ENCODE measurements at places on chromosomes 11 and 22.

DNA sequence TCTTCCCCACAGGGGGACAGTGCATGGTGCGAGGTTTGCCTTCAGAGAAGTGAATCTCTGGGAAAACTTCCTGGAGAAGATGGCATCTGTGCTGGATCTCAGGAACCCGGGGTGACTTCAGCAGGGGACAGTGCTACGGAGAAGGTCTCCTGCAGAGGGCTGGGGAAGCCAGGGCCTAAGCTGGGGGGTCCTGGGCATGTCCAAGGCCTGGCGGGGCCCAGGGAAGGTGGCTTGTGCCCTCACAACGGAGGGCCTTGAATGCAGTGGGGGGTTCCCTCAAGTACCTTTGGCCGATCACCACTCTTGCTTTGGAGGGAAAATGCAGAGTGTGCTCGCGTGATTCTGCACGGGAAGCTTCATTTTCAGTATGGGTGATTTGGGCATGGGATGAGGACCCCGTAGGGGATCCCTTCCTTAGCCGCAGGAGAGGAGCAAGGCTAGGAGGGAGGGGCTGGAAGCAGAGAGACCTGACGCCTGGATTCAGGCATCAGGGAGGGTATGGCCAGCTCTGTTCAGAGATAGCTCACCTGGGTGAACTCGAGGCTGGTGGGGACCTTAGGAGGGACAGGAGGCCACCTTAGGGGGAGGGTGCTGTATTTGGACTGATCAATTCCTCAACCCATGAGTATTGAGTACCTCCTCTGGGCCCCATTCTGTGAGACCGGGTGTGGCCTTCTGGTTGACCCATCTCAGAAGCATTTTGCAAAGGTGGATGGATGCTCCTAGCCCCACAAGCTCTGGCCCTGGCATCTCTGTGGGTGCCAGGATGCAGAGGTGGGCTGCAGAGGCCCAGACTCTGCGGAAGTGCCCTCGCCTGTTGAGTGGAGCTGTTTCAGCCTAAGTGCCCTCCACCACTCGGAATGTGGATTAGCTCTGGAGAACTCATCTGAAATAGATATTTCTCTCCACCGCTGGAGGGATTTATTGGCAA, 529.4 kb downstream of the TBC1D22A start:
- DNase-seq = no peak

- no peak for DNase-seq
Measured at GRCh38 chr11:126927623-126928022, 72.9 kb downstream of the KIRREL3 start.

- no peak for DNase-seq
Measured at GRCh38 chr11:75733431-75734107, 15.9 kb downstream of the MOGAT2 start.

DNA sequence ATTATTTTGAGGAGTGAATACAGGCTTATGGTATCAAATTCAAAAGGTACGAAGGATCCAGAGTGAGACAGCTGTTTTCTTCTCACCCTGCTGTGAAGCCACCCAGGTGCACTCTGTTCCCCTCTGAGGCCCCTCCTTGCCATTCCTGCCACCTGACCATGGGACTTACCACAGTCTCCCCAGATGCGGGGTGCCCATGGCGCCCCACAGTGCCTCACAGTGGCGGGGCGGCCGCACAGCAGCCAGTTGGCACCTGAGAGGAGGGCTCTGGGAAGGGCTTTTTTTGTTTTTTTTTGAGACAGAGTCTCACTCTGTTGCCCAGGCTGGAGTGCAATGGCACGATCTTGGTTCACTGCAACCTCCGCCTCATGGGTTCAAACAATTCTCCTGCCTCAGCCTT, 151.7 kb downstream of the CEP164 start:
- DNase-seq = no peak

GRCh38 chr11:98561252-98561651, 459.5 kb upstream of the CNTN5 start:
- no peak for DNase-seq

GRCh38 chr11:78094250-78094649, 14.6 kb upstream of the NDUFC2 start:
- DNase-seq = no peak

- DNase-seq = no peak
Measured at GRCh38 chr22:44108076-44108475, 72.6 kb upstream of the PARVG start.

DNA sequence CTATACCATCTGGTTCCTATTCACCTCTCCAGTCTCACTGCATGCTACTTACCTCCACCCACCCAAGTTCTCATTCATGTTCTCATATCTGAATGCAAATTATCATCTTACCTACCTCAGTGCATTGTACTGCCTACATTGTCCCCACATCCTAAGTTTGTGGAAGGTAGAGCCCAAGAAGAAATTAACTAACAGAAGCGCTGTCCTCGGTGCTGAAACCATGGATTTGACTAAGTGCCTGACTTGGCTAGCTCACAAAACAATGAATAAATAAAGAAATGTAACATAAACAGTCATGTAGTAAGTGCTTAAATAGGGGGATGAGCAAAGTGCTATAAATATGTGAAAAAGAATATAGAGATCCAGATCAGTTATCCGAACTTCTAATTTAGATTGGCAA, 63.2 kb downstream of the GRIA4 start:
- DNase-seq = no peak

DNA sequence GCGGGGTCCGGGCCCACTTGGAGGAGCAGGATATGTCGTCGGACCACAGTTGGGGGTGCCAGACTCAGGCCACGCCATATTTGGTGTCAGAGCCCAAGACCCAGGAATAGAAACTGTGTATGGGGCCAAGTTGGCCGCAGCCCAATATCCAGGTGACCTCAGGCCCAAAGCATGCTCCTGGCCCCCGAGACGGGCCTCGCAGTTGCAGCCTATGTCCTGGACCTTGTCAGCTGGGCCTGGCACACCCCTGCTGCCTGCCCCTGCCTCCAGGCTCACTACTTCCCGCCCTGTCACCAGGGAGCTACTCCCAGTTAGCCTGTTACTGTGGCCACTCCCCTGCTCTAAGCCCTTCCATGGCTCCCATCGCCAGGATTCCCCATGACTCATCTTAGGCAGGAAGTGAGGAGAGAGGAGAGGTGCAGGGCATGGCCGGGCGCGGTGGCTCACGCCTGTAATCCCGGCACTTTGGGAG, 23.1 kb downstream of the A4GALT start:
- DNase-seq = no peak

DNA sequence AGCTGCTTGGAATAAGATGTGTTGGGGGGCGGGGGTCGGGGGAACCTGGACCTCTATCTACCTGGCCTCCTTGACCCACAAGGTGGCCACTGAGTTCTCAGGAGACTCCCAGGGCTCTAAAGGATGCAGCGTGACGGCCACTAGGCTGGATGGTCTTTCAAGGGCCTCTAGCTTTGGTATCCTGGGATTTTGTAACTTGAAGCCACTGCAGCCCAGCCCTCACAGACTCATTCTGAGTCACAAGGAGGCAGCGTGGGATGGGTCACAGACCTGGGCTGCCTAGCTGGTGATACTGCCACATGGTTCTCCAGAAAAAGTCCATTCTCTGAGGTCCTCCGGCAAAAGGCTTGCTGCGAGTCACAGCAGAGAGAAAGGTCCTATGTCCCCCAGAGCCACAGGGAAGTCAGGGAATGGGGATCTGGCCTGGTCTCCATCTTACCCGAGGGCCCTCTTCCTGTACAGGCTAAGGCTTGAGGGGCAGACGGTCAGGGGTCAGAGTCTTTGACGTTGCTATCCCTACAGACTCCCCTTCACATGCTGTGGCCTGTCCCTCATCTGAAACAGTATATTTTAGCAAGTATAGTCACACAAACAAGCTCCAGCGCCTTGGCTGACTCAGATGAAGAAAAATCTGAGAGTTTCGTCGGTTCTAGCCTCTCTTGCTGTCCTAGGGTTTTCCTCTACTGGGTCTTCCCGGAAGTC, 52.4 kb downstream of the KCNC1 start:
- DNase-seq = no peak

DNA sequence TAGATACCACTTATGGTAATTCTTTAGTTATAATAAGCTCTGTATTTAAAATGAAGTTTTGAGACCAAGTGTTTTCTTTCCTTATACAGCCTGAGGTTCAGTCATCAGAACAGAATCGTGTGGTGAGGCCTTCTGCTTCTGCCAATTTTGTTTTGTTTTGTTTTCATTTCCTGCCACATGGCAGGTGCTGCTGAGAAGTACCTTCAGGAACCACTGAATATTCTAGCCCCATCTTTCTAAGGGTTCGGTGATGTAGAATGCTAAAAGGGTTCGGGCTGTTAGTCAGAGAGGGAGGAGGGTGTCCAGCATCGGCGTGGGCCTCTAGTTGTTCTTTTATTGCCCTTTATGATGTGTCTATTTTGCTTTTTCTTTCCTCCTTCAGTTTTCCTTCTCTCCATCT, 25.8 kb downstream of the TNRC6B start:
- no peak for DNase-seq

DNA sequence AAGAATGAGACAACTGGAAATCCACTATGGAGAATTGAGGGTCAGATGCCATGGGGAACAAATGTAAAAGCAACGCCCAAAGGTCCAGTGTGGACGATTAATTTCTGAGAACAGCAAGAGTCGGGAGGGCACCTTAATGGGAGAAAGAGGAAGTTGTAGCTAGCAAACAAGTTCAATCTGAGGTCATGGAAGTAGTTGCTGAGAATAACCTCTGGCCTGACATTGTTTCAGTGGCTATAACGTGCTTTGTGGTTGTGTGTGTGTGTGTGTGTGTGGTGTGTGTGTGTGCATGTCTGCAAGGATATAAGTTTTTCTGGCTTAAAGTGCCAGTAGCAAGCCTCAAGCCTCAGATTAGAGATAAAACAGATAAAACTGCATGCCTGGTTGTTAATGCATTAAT, 1630.1 kb upstream of the TENM4 start:
- no peak for DNase-seq

- DNase-seq = no peak
Measured at GRCh38 chr11:25667871-25668270, 664.1 kb upstream of the ANO3 start.

DNA sequence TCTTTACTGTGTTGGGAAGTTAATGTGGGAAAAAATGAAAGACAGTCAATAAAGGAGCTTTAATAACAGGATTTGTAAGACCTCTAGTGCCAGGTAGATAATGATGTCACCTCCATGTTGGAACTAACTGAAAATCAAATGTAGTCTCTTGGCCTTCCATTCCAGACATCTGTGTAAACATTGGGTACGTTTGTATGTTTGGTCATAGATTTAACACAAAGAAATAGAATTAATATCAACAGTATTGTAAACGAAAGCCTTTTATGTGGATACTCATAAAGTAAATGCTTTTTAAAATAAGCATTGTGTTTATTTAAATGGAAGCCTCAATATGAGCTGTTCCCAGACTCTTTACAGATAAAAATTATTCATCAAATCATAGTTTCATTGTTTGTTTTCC, 605.7 kb downstream of the METTL15 start:
- peak; percentile 53 for DNase-seq

DNA sequence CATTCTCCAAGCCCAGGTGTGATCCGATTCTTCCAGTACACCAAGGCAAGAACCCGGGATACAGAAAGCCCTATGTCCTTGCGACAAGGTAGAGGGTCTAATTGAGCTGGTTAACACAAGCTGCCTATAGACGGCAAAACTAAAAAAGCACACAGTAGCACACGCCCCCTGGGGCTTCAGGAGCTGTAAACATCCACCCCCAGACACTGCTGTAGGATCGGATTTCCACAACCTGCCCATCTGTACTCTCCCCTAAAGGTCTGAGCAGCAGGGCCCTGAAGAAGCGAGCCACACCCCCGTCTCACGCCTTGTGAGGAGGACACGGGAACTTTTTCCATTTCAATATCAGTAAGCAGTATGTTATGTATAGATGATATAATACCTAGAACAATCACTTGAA, 624.7 kb downstream of the BUD13 start:
- no peak for DNase-seq

DNA sequence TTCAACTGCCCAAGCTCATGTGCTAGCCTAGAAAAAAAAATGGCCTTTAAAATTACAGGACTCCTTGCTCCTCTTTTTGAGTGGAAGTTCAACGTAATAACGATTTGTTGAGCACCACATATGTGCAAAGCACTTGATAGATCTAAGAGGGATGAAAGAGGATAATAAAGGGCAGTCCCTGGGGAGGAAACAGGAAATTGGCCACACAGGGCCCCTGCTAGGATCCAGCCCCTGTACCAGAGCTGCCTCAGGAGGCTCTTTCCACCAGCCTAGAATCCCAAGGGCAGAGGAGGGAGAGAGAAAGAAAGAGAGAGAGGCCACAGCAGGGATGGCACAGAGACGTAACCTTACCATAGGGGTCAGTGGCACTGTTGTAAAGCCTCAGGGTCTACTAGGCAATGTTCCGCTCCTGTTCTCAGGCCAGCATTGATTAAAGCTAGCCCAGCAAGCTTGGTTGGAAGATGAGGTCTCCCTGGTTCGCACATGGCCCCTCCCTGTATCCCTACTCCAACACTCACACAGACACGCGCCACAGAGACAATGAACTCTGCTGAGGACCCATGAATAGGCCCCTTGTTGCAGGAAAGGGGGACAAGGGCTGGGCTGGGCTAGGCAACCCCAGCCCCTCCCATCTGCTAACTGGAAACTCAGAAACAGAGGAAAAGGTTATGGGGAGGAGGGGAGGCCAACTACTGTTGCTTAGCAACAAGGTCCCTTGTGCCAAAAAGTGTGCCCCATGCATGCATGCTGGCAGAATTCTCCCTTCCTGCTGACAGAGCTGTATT, at the start of gene TMPRSS5:
TMPRSS5 (minus strand) TSS at position 438 of the 785 bp plus-strand sequence; CDS start at position 354, 84 bp downstream.
- DNase-seq = peak; percentile 15

- peak; percentile 96 for DNase-seq
Measured at GRCh38 chr11:92628401-92629292, 340.8 kb upstream of the MTNR1B start.

GRCh38 chr11:44417731-44418455, 108.0 kb upstream of the ALX4 start:
- DNase-seq = no peak

GRCh38 chr11:59559886-59560285, 48.5 kb downstream of the OR4D9 start:
- DNase-seq = no peak

DNA sequence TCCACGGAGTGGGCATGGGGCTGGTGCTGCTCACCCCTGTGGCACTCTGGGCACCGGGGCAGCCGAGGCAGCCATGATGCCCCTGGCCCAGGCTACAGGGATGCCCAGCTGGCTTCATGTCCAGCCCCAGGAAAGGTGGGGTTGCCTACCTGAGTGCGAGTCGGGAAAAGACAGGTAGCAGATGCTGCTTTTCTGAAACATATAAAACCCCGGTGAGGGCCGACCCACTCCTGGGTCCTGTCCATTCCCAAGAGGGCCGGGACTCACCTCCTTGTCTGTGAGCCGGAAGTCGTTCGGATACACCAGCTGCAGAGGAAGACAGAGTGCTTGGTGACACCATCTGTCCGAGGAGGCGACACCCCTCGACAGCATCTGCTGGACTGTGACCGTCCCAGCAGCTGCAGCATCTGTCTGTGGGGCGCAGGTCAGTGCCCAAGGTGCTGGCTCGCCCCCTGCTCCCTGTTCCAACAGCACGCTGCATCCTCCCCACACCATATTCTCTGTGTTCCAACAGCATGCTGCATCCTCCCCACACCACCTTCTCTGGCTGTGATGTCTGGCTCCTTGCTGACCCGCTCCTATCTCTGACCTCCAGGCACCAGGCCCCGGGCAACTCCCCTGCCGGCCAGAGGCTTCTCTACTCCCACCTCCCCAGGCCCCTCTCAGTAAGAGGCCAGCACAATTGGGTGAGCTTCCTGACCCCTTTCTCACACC, 8.0 kb downstream of the DENND6B start:
- DNase-seq = no peak

- no peak for DNase-seq
Measured at GRCh38 chr11:57475671-57476046, 15.3 kb downstream of the RTN4RL2 start.

GRCh38 chr11:109845437-109845836, 247.8 kb upstream of the ZC3H12C start:
- DNase-seq = no peak
